ENCODE measurements at places on chromosomes 7 and 10.

GRCh38 chr7:131829947-131830558 lies 273.6 kb upstream of the PODXL start:
- no peak for DNase-seq

- DNase-seq, result no peak
Observed at GRCh38 chr7:43240565-43240964, 128.1 kb downstream of the HECW1 start.

GRCh38 chr10:24249829-24250415 lies 41.0 kb downstream of the KIAA1217 start:
- DNase-seq, result no peak

DNA sequence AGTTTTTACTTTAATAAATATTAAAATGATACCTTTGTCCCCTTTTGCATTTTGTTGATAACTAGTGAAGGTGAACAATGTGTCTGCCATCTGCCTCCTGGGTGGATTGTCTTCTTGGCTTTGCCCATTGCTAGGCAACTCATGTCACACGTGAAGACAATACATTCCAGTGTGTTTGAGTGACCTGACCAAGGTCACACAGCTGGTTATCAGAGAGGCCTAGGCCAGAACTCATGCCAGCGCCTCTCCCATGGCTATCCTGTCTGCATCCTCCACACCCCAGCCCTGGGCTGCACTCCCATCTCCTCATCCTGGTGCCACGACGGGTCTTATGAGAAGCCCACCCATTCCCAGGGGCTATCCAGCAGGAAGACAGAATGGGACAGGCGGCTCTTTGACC lies 108.7 kb downstream of the PLCE1 start:
- DNase-seq, result no peak

- DNase-seq, result peak; percentile 95
Observed at GRCh38 chr7:138459413-138460175, 465 bp upstream of the TRIM24 start.

DNA sequence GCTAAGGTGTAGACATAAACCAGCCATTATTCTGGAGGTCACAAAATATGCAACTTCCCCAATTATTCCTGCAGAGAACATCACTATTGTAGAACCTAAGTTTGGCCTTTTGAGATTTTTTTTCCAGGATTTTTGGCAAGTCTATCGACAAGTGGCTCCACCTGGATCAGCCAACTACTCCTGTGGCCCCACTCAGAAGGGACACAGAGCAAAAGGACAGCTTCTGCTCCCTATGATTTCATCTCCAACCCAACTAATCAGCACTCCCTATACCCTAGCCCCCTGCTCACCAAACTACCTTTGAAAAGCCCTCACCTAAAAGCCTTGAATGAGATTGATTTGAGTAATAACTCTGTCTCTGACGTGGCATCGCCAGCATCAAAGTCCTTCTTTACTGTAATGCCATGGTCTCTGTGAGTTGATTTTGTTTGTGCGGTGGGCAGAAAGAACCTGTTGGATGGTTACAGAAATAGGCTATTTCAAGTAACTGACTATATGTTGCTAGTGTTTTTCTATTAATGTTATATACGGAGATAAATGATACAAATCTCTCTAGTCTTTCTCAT lies 13.7 kb upstream of the CROT start:
- DNase-seq, result no peak

GRCh38 chr7:113891828-113892227 lies 27.0 kb downstream of the PPP1R3A start:
- DNase-seq, result peak; percentile 6

GRCh38 chr7:47601119-47601880 lies 19.4 kb upstream of the TNS3 start:
- no peak for DNase-seq

DNA sequence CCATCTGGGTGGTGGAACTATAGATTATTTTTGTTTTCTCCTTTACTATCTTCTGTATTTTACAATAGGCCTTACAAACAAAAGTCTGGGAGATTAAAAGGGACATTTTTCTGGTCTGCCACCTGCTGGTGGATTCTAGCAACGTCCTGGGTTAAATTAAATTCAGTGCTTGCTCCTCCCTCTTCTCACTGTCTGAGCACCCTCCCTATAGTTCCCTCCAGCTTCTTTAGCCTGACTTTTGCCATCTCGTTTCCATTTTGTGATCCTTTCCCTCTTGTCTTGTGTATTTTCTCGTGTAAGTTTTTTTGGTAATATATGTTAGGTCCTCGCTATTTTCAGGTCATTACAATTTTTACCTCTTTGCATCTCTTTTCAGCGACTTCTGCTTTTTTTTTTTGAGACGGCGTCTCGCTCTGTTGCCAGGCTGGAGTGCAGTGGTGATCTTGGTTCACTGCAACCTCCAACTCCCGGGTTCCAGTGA lies 16.1 kb downstream of the ANKRD16 start:
- DNase-seq, result peak; percentile 74

- no peak for DNase-seq
Observed at GRCh38 chr10:3537518-3537917, 247.5 kb downstream of the KLF6 start.

DNA sequence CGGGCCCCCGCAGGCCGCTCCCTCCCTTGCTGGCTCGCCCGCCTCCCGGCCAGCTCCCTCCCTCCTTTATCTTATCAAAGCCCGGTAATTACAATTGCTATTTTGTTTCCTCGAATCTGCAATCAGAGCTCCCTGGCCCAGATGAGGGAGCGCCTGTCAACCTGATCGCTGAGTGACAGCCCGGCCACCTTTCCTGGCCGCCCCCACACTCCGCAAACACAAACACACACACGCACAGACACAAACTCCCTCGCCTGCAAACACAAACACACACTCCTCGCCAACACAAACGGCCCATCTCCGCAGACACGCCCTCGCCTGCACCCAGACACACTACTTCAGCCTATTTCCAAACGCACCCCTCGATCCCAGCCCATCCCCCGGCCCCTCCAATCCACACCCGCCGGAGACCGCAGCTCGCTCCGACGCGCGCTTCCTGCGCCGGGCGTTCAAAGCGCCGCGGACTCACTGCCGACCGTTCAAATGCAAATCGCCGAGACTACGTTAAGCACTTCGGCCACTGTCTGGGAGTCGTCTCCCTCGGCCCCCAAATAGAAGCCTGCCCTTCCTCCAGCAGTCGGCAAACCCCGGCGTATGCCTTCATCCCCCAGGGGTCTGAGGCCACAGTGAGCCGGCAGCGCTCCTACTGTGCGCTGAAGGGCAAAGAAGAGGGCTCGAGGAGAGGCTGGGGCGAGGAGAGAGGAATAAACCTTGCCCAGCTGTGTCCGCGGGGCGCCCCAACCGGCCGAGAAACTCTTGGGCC lies 3.0 kb upstream of the FGF8 start:
- no peak for DNase-seq
